ENCODE measurements at places on chromosomes 3 and 15. TPM values are rescaled to one million over a fixed set of nuclear protein-coding genes. Genes with fewer than 3 reads are reported as not detected.

- no peak for DNase-seq
Observed at GRCh38 chr3:35385271-35385670, 254.1 kb upstream of the ARPP21 start.

- DNase-seq, result peak; percentile 81
Observed at GRCh38 chr3:72238010-72238691, 453.2 kb upstream of the PROK2 start.

DNA sequence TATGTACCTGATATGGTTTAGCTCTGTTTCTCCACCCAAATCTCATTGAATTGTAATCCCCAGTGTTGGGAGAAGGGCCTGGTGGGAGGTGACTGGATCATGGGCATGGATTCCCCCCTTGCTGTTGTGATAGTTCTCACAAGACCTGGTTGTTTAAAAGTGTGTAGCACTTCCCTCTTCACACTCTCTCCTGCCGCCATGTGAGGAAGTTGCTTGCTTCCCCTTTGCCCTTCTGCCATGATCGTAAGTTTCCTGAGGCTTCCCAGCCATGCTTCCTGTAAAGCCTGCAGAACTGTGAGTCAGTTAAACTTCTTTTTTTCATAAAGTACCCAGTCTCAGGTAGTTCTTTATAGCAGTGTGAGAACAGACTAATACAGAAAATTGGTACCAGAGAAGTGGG lies 93.1 kb downstream of the C3orf70 start:
- no peak for DNase-seq

GRCh38 chr3:7536510-7536909 lies 675.6 kb downstream of the GRM7 start:
- DNase-seq, result no peak

- DNase-seq, result no peak
Observed at GRCh38 chr15:38252481-38253350, at the start of gene SPRED1. Gene SPRED1 (plus strand): TSS chr15:38252836. CDS start chr15:38253186, 350 bp downstream.

- no peak for DNase-seq
Observed at GRCh38 chr3:100018806-100019205, 95.5 kb downstream of the FILIP1L start.

P2RY12 gene
- total RNA-seq, result 2.2 TPM
